ENCODE measurements at places on chromosomes 13 and 19.

GRCh38 chr19:19487950-19488874 lies 27.1 kb downstream of the TSSK6 start:
- DNase-seq = no peak

DNA sequence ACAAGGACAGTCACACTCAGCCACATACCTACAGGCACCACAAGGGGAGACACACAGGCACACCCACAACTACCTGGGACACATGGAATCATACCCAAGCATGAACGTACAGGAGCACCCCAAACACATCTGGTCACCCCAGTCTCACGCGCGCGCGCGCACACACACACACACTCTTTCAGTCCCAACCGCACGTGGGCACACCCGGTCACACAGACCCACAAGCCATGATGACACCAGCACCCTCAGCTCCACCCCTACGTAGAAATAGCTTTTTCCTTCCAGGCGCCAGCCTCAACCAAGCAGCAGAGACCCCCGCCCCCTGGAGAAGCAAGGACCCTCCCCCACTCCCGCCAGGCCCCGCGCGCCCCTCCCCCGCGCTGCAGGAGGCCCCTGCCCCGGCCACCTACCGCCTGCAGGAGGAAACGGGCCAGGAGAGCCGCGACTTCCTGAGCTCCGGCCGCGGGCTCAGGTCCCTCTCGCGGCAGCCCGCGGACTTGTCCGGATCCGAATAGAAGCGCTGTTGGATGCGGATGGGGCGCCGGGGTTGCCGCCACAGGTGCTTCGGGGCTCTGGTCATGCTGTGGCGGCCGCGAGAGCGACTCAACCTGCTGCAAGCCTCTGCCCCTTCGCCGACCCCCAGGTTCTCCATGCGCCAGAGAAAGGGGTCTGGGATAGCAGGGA lies 6.4 kb upstream of the PDE4C start:
- DNase-seq = no peak

- DNase-seq = peak; percentile 54
Measured at GRCh38 chr19:28878862-28879566, 333.9 kb downstream of the UQCRFS1 start.

DNA sequence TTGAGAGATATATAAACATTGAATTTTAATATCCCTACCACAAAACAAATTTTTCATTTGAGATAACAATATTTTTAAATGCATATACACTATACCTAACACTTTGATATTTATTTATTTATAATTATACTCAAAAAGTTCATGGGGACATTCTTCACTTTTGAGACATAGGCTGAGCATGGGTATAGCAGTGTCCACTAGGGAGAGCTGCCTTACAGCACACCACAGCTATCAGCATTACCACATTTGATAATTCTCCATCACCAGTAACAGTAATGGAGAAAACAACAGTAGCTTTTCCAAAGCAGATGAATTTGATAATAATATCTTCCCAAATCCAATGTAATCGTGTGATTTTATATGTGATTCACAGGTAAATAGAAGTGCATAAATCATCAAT lies 626.1 kb downstream of the DACH1 start:
- DNase-seq = no peak

- peak; percentile 13 for DNase-seq
Measured at GRCh38 chr19:5621945-5622464, 571 bp downstream of the SAFB2 start.

DNA sequence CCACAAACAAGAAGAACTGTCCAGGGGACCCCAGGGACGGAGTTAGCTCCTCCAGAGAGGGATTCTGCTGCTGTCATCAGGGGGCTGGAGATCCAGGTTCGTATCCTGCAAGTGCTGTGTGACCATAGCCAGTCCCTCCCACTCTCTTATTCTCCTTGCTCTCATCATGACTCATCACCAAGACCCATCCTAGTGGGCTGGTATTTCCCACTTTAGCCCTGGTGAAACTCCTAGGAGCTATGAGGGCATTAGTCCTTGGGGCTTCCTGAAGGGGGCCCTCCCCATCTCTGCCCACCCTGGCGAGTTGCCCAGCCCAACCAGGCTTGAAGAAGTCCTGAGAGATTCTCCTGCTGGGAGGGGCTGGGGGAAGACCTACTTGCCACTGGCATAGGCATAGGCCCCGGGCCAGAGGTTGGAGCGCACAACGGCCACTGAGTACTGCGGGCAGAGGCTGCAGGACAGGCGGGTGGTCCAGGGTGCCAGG lies 7.5 kb upstream of the DMWD start:
- DNase-seq = no peak

GRCh38 chr19:14088634-14089411 lies 1.7 kb downstream of the SAMD1 start:
- DNase-seq = no peak

DNA sequence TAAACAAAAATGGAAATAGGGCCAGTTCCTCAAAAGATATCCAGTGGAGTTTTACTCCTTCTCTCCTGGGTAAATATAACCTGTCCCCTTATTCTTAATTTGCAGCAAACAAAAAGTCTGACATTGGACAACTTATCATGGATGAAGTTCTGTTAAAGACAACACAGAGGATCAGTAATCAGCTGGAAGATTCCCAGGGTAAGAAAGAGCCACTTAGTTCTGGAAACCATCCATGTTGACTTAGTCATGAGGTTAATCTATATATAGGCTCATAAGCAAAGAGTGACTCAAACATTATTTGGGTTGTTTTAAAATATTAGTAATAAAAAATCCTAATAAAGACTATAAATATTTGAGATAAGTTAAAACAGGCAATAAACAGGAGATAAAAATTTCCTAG lies 40.5 kb upstream of the EBPL start:
- DNase-seq = no peak

GRCh38 chr13:84265257-84265764 lies 383.0 kb upstream of the SLITRK1 start:
- DNase-seq = no peak

GRCh38 chr13:39364947-39365468 lies 238.0 kb downstream of the LHFPL6 start:
- DNase-seq = no peak

- no peak for DNase-seq
Measured at GRCh38 chr13:74845806-74846205, 636.2 kb downstream of the TBC1D4 start.

- no peak for DNase-seq
Measured at GRCh38 chr13:37534181-37534580, 64.4 kb downstream of the POSTN start.

- DNase-seq = no peak
Measured at GRCh38 chr19:14782626-14783409, 4.5 kb upstream of the ADGRE2 start.

DNA sequence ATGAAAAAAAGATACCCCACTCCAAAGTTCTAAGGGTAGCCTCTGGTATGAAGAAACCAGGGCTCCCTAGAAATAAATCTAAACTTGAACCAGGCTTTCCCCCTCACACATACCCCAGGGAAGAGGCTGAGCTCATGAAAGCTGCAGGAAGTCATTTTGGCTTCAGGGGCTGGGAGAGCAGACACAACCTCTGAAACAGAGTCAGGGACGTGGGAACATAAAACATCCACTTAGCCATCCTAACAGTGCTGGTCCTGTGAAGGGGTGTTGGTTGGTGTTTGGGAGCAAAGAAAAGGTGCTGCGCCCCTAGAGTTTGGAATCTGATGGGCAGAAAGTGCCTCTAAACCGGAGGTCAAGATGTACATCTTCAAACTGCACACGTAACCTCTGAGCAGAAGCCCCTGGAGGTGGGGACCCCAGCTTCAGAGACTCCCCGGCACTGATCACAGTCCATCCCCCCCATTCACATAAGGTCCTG lies 15.8 kb downstream of the RAB3D start:
- no peak for DNase-seq

DNA sequence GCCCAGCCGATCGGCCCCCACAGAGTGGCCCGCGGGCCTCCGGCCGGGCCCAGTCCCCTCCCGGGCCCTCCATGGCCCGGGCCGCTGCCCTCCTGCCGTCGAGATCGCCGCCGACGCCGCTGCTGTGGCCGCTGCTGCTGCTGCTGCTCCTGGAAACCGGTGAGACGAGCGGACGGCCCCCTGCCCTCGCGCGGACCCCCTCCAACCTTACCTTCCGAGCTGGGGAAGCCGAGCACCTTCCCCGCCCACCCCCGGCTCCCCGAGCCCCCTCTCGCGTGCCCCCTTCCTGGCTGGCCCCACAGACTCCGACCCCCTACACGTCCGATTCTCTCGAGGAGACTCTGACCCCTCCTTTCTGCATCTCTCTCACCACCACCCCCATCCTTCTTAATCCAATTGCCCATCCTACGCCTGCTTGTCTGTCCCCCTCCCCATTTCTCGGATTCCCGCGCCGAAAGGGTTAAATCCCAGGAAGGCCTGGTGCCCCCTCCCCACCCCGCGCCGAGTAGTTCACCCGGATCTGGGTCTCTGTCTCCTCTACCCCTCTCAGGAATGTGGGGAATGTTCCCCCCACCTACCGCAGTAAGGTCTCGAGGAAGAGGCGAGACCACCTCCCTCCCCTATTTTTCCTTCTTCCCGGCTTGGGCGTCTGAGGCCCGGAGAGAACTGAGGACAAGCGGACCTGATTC lies 502 bp downstream of the NECTIN2 start:
- DNase-seq = no peak

GRCh38 chr13:93309886-93310523 lies 83.4 kb downstream of the GPC6 start:
- no peak for DNase-seq

GRCh38 chr13:46844431-46844830 lies 47.5 kb upstream of the ESD start:
- no peak for DNase-seq

DNA sequence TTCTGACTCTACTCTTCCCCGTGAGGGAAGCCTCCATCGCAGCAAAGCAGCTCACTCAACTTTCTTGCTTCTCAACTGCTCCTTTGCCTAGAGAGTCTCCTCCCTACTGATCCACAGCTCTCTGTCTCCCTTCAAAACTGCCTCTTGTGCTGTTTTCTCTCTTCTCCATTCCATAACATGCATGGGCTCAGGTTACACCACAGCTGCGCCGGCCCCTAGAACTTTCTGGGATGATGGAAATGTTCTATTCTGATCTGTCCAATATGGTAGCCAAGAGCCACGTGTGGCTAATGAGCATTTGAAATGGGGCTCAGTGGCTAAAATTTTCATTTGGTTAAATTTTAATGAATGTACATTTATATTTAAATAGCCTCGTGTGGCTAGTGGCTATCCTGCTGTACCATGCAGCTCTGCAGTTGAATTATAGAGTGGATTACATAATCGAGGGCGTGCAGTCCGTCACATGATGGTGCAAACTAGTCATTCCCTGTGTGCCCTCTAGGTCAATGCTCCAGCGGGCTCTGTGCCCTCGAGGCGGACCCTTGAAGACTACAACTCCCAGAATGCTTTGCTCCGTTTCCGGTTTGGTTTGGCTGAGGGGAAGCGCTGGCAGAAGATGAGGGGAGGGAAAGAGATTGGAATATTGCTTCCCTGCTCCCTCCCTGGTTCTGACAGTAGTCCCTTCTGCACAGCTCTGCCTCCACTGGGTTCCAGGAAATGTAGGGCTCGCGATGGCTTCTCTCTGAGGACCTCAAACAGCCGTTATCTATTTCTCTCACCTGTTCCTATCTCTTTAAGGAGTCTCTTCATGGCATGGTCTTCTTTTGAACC lies 109.8 kb downstream of the CACNA1A start:
- DNase-seq = no peak
